Esophagus squamous epithelium (tissue), 5 donors: ENCODE measurements at places on chromosomes 3 and 15. TPM values are rescaled to one million over a fixed set of nuclear protein-coding genes. Genes with fewer than 3 reads are reported as not detected.

- DNase-seq = no peak
Measured at GRCh38 chr3:17733768-17734167, 8.7 kb downstream of the TBC1D5 start.

GRCh38 chr3:126351086-126351770 lies 6.0 kb downstream of the KLF15 start:
- no peak for DNase-seq

DNA sequence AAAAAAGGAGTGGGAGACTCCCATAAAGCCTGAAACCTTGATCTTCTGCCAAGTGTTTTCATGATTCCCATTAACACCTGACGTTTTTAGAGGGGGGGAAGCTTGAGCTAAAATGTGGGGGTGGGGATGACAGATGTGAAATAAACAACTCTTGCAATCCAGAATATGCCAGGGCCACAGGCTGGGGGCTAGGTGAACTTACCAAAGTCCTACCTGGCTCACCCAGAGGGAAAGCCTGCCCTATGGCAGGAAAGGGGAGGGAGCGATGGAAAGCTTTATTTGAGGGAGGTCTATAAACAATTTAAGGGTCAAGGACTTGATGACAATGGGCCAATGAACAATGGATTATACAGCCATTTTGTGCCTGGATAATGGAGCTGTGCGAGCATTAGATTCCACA lies 108.3 kb downstream of the LRIG1 start:
- DNase-seq = no peak

DNA sequence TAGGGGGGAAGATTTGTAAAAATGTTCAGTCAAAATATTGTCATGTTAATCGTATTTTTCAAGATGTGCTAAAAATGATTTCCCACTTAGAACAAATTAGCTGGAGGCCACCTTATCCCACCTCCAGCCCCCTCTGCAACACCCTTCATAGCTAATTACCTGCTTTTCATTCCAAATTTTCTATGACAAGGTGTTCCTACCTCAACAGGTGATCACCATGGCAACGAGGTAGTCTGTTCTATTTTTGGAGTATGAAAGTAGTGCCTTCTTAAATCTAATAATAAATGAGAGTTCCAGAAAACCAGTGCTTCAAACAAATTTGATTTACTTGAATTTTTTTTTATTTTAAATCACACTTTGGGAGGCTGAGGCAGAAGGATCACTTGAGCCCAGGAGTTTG lies 149.8 kb downstream of the FNDC3B start:
- DNase-seq = no peak

DNA sequence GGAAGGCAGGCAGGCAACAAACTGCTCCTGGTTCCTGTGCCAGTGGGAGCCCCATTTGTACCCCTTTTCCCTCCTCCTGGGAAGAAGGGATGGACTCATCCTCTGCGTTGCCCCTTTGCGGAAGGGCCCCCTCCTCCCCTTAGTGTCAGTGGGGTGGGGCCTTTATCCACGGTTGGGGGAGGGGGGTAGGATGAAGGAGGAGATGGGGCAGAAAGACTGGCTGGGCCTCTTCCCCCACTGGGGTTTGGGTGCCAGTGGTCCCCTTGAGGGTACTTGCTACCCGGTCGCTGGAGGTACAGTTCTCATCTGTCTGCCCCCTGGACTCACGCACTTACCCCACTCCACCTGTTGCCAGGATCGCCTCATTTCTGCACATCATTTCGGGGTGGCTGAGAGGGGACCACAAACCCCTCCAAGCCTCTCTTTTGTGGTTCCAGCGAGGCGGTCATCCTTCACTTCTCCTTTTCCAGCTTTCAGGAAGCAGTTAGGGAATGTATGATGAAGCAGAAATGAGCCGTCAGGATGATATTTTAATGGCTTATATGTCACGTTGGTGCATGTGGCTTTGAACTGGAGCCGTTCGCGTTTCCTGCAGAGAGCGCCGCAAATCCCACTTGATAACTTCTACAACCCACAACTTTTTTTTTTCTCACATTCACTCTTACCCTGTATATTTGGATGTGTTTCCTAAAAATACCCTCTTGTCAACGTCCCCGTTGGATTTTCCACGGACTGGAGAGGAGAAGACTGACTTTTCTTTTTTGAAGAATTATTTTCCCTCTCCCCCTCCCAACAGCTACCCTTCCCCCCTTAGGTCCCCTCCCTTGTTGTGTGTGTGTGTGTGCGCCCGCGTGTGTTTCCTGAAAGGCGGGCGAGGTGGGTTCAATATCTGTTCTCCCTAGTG lies at the start of gene ZIC4:
ZIC4 (minus strand) TSS at position 516 of the 904 bp plus-strand sequence. CDS start 3,746 bp downstream, outside the sequence.
- no peak for DNase-seq

DNA sequence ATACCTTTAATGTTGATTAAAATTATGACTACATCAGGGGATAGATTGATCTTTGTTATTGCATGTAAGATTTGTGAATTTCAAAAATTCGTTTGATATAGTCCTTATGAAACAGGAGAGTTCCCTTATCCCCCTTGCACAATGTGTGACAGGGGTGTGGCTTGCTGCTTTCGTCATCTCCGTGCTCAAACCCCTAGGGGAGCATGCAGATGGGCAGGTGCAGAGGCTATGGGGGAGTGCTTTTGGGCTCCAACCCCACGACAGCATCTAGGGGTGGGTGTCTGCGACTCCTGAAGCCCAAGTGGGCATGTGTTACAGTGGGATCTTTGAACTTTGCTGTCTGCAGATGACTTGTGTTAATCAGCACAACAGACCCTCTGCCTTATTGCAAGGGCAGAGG lies 360.1 kb upstream of the GOLIM4 start:
- no peak for DNase-seq

DNA sequence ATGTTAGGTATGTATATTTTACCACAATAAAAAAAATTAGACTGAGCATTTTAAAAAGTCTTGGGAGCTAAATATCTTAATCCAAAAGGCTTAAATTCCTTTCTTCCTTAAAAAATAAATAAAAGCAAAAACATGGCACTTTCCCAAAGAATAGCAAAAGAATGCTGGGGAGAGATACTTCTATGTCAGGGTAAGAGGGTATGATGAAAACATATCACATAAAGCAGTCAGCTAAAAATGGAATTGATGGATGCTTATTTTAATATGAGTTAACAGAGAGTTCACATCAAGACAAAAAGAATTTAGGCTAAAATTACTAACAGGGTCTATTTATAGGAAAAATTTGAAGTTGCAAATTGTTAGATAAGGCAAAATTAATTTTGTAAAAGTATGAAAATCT lies 141.0 kb downstream of the MYLK start:
- DNase-seq = no peak

GRCh38 chr3:65619451-65619881 lies 419.3 kb downstream of the MAGI1 start:
- DNase-seq = no peak

The PARP3 gene
- total RNA-seq = 7.3 TPM

GRCh38 chr3:85148036-85148435 lies 189.2 kb downstream of the CADM2 start:
- no peak for DNase-seq

GRCh38 chr3:15638193-15638890 lies 36.8 kb downstream of the BTD start:
- no peak for DNase-seq

GRCh38 chr3:135149707-135150681 lies 354.9 kb downstream of the EPHB1 start:
- no peak for DNase-seq

- DNase-seq = no peak
Measured at GRCh38 chr15:29675791-29676301, 146.4 kb downstream of the TJP1 start.

The NRROS gene
- total RNA-seq = 0.70 TPM

- no peak for DNase-seq
Measured at GRCh38 chr3:39641274-39641673, 168.1 kb upstream of the MYRIP start.

GRCh38 chr3:168331756-168332155 lies 236.0 kb upstream of the GOLIM4 start:
- DNase-seq = no peak

GRCh38 chr3:88231207-88231606 lies 81.4 kb downstream of the C3orf38 start:
- DNase-seq = no peak

DNA sequence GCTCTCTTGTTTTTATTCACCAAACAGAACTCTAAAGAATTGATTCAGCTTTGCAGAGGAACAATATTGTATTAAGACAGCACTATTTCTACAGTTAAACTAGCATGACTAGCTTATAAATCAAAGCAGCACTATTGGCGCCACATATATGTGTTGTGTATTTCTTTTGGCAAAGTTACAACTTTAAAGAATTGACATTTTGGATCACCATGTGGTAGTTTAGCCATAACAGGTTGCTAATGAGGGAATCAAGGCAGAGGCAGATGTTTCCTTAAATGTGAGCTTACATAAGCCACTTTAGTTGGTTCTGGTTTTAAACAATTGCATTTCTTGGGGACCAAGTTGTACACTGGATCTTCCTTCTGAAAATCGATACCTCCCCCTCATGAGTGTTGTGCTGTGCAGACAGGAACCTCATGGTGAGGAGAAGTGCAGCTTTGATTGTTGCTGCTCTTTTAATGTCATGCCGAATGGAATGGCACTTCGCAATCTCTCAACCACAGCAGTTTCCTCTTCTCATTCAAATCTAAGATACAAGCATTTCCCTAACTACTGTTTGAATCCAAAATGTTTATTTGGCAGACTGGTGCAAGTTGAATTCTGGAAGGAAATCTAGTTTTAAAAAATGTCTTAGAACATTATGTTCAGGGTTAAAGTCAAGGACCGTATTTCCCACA lies 151.2 kb downstream of the MYRIP start:
- DNase-seq = no peak

- no peak for DNase-seq
Measured at GRCh38 chr15:70245932-70246622, 148.4 kb upstream of the TLE3 start.

- DNase-seq = no peak
Measured at GRCh38 chr3:72811571-72811970, 36.7 kb downstream of the SHQ1 start.

GRCh38 chr3:185754920-185755319 lies 69.9 kb downstream of the IGF2BP2 start:
- no peak for DNase-seq

The TTLL13 gene
- not detected for total RNA-seq

The SLC9A9 gene
- 18.8 TPM for total RNA-seq

- no peak for DNase-seq
Measured at GRCh38 chr3:61805510-61806080, 244.2 kb downstream of the PTPRG start.

The IL17RD gene
- 10.4 TPM for total RNA-seq

DNA sequence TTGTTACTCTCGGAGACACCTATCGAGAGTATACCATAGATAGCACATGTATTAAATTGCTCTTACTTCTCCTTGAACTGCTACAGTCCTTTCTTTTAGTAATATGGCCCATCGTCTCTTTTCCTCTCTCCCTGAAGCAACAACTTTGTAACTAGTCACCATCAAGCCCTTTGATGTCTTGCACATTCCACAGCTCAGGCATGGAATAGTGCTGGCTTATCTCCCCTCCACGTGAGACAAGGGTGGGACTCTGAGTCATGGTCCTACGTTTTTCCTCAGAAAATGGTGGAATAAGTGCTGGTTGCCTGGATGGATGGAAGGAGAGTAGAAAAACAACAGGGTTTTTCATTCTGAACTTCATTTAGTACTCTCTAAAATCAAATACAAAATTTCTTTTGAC lies 163.3 kb upstream of the MBNL1 start:
- DNase-seq = no peak

The ENTPD3 gene
- 9.7 TPM for total RNA-seq

The GRIP2 gene
- 0.76 TPM for total RNA-seq
